ENCODE measurements at places on chromosomes 5 and 9.

- DNase-seq = no peak
Observed at GRCh38 chr5:52580921-52581320, 206.8 kb upstream of the ITGA1 start.

DNA sequence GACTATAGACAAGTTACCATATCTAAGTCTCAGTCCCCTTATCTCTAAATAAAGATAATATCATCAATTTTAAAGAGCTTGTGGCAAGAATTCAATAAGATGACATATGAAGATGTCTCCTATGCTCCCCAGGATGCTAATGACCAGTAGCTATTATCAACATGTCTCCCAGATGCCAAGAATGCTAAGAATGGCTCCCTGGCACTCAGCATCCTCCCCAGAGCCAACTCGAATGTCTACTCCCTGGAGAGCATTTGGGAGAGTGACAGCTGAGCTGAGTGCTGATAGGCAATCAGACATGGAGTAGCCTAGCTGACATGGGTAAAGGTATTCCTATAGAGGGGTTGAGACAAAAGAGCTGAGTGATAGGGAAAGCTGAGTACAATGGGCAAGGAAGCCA, 15.9 kb downstream of the P4HA2 start:
- no peak for DNase-seq

DNA sequence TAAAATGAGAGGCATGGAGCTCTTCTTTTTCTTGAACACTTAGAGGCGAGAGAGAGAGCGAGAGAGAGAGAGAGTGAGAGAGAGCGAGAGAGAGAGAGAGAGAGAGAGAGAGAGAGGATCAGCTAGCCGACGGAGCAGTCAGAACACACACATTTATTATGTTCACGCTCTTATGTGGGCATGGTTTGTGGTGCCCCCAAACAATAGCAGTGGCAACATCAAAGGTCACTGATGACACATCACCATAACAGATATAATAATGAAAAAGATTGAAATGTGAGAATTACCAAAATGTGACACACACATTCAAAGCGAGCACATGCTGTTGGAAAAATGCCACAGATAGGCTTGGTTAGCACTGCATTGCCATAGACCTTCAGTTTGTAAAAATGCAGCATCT, 116.1 kb downstream of the KDM4C start:
- no peak for DNase-seq

GRCh38 chr5:176535101-176535663, 2.0 kb downstream of the RNF44 start:
- DNase-seq = peak; percentile 58

- no peak for DNase-seq
Observed at GRCh38 chr9:122334916-122335315, 35.9 kb upstream of the PTGS1 start.

- DNase-seq = no peak
Observed at GRCh38 chr5:110865400-110866094, 126.7 kb downstream of the SLC25A46 start.

- DNase-seq = no peak
Observed at GRCh38 chr5:15757103-15757502, 257.1 kb downstream of the FBXL7 start.

GRCh38 chr5:139835656-139836055, 40.0 kb downstream of the PSD2 start:
- DNase-seq = no peak

- DNase-seq = no peak
Observed at GRCh38 chr9:127502706-127503378, 51.5 kb downstream of the LRSAM1 start.

DNA sequence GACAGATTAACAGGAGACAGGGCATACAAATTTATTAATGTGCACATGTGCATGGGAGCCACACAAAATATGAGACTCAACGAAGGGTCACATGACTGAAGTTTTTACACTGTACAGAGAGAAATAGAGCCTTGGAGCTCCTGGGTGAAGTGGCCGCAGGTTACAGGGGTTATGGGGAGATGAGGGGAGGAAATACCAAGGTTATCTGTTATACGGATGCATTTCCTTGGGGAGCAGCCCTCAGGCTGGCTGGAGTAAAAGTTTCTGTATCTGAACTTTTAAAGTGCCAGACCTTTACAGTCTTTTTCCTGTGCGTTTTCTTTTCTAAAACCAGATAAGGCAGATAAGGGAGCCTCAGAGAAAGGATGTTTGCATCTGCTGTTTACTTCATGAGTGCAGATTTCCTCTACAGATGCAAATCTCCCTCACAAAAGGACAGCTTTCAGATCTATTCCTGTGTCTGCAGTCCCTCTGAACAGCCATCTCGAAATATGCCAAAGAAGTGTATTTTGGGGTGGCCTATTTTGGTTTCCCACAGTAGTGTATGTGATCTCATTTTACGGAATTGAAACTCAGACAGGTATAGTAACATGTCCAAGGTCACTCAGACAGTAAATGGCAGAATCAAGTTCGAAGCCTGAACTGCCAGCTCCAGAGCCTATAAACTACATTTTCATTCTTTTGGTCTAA, 139.3 kb upstream of the FBXL17 start:
- no peak for DNase-seq

GRCh38 chr5:96142786-96143434, 181.3 kb upstream of the ELL2 start:
- no peak for DNase-seq

DNA sequence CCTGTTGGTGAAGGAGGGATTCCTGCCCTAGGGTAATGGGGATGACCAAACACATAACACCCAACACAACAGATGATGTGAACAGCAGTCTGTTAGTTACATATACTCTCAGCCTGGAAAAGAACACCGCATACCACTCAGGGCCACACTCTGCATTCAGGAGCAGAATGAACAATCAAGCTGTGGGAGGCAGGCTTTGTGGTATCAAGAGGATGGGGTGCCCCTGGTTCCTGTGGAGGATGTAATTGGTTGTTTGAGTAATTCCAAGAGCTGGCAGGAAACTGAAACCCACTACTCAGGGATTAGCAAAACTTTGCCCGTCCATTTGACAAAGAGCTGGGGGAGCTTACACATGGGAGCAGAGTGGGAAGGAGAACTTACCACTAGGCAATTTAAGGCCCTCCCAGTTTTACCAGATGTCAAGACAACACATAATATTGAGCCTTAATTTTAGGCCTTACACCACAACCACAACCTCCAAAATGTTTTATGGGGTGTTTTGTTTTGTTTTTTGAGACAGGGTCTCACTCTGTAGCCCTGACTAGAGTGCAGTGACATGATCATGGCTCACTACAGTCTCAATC, 15.6 kb upstream of the PRKAA1 start:
- no peak for DNase-seq

- no peak for DNase-seq
Observed at GRCh38 chr9:116927726-116928125, 240.6 kb downstream of the TRIM32 start.

GRCh38 chr9:91740701-91741100, 209.3 kb downstream of the ROR2 start:
- DNase-seq = no peak

- DNase-seq = no peak
Observed at GRCh38 chr5:35159370-35159742, 70.9 kb downstream of the PRLR start.

- DNase-seq = no peak
Observed at GRCh38 chr5:72509401-72509800, 2.2 kb upstream of the ZNF366 start.

- DNase-seq = no peak
Observed at GRCh38 chr5:111927191-111927590, 170.2 kb upstream of the NREP start.

- DNase-seq = no peak
Observed at GRCh38 chr5:171422902-171423663, 3.6 kb downstream of the FGF18 start.

DNA sequence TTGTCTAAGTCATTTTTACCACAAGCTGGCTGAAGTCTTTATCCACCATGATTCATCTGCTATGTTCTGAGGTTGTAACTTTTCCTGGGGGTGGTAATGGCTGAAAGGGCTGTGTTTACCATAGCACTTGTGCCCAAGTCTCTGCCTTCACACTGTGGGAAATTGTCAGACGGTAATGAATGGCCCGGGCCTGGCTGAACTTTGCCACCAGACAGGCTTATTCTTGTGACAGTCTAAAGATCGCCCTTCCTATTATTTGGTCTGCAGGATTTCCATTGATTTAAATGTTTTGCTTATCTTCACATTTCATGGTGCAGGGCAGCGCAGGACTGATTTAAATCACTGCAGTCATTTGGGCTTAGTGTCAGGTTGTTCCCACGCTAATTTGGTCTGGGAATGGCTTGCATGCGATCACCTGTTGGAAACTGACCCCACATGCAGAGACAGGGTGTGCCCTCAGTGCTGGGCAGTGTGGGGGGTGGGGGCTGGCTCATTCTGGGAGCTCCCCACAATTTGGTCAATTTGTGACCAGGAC, 109.3 kb upstream of the ICE1 start:
- no peak for DNase-seq

DNA sequence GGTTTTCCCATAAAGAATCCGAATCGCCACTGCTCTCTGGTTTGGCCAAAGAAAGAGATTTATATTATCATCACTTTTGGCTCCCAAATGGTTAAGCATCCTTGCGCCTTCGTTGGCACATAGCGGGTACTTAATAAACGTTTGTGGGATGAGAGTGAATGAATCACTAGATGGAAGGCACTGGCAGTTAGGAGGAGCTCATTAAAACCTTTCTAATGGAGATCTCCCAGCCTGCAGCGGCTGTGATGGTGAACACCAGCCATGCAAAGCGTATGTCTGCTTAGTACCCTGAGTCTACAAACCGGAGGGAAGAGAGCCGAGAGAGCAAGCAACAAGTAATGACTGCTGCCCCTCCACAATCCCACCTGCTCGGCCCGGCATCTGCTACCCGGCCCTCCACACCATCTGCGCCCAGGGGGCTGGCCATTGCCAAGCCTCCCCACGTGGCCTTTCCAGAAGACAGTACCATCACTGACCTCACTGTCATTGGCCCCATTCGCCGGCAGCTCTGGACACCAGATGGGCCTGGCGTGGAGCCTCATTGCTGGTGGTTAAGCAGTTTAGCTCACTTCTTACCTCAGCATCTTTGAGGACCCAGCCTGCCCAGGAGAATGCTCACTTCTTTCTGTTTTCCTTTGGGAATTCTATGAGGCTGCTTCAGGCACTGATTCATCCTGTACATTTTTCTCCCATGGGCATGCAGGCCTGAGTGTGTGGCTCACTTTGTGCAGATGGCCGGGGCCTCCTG, 39.3 kb upstream of the ANKRD33B start:
- no peak for DNase-seq

DNA sequence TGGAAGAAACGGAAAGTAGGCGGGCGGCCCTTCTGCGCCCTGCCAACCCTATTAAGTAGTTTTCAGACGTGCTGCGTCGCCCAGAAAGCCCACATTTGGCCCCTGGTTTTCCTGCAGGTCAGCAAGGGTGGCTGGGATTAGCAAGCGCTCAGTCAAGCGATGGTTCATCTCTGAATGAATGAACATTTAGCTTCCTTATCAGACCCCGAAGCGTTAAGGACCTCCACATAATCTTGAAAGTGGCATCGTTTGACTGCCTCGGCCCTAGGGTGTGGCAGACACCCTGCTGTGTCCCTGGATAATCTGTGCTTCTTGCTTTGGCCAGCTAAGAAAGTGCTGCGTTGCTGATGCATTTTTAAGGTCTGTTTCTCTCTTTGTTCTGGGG, 684 bp downstream of the TOR1B start:
- no peak for DNase-seq

GRCh38 chr9:86945728-86946200, 1.5 kb downstream of the GAS1 start:
- no peak for DNase-seq

GRCh38 chr5:128706269-128706668, 168.2 kb upstream of the FBN2 start:
- no peak for DNase-seq

DNA sequence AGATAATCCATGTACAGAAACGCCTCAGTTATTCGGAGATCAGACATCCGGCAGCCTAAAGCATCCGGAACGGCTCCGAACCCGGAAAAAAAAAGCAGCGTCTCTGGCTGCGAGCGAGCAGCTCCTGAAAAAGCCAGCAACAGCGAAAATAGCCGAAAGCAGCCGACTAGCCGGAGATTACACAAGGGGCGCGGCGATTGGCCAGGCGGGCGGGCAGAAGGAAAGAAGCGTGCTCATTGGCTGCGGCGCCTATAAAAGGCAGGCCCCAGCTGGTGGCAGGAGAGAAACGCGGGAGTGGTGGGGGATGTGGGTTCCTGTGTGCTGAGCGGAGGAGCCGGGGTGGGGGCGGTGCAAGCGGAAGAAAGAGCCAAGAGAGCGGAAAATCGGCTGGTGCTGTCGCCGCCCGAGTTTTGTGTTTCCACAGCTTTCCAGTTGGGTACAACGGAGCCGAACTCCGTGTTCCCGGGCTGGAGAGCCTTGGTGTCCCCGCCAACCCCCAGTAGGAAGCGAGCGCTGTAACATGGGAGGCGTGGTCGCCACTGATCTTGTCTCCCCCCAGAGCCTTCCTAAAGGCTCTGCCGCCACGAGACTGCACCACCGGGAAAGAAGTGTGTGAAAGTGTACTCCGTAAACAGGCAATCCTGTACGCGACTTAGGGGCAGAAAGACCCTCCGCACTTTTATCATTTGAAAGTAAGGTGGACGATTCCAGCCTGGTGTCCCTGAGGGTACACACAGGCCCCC, at the start of gene ARL15:
ARL15 (minus strand) TSS at position 141 of the 743 bp plus-strand sequence.
- DNase-seq = peak; percentile 99

- DNase-seq = no peak
Observed at GRCh38 chr5:120545951-120546350, 81.9 kb downstream of the PRR16 start.

- DNase-seq = no peak
Observed at GRCh38 chr9:137044502-137045177, 1.3 kb downstream of the NPDC1 start.

- no peak for DNase-seq
Observed at GRCh38 chr9:17075758-17076485, 58.9 kb upstream of the CNTLN start.

DNA sequence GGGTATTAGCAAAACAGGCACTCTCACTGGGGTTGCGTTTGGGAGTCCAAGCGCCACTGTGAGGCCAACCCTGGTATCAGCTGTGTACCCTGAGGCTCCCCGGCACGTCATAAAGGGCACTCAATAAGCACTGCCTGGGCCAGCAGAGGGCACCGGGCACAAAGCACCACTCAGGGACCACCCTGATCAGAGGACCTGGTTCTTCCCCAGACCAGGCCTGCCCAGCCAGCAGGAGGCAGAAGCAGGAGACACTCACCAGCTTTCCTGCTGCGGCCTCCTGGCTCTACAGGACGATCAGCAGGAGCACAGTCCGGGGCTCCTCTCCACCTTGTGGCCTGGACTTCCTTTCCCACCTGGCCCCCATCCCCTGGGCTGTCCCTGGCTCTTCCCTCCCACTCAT, 12.6 kb downstream of the MGAT1 start:
- no peak for DNase-seq

DNA sequence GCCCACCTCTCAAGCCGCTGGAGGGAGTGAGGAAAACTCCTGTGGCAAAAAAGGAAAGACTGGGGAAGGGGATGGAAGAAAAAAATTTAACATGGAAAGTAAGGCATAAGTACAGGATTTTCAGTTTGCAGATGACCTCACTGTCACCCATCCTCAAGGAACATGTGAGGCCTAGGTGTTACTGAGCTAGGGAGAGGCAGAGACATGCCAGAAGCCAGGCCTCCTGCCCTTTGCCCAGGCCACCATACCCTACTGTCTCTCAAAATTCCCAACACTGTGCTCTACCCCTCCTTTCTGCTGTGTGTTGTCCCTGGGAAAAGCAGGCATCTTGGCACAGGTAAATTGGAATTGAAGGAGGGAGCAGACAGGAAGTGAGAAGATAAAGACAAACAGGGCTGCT, 4.4 kb upstream of the MGAT1 start:
- DNase-seq = no peak

Data from activated CD8-positive, alpha-beta T cell treated with anti-CD3 and anti-CD28 coated beads, Interleukin-2, amount 10 ng/mL, durations not matched to agents 7 days and 5 days (primary cell).